ENCODE measurements at places on chromosomes 7 and 10.

GRCh38 chr10:14758994-14759664, 15.6 kb downstream of the FAM107B start:
- DNase-seq = no peak

DNA sequence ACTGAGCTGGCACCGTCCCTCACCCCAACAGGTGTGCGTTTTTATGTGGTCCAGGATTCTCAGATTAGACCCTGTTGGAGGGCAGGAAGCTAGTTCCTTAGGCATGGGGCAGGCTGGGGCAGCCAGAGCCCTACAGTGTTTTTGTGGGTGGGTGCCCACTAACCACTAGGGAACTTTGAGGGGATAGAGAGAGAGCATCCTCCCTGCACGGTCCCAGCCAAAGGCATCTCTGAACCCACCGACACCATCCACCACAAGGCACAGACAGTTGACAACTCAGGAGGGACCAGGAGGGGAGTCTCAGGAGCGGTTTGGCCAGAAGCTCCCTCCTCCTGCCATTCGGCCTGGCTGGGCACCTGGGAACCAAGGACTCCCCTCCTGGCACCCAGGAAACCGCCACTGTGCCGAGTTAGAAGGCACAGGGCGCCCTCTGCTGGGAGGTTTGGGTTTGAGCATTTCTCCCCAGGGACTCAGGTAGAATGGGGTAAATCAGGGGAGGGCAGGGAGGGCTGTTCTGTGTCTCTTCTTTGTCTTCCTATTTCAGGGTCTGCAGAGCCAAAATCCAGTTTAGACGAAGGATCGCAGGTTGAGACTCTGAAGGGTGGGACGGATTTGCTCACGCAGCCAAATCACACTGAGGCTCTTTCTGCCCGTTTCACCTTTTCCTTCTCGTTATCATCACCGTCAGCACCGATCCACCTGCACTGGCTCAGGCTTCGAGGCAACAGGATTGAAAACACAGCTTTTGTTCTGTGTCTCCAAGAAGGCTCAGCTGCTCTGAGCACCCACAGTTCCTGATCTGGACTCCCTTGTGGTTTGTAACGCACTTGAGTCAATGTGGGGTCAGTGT, 84.8 kb upstream of the COL13A1 start:
- peak; percentile 45 for DNase-seq

DNA sequence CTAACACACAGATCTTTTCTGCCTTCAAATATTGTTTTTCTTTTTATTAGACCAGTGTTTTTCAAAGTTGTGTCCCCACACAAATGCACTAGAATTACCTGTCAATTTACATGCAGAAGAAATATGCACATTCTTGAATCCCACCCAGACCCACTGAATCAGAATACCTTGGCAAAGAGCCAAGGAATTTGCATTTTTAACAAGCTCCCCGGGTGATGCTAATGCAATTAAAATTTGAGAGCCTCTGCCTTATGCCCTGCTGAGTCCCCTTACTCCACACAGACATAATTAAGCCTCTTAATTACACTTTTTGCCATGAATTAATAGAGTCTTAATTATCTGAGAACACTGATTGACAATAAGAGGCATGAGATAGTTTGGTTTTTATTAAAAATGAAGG, 201.2 kb upstream of the GRB10 start:
- DNase-seq = no peak

GRCh38 chr10:28894146-28894545, 216.8 kb downstream of the BAMBI start:
- DNase-seq = no peak

Data from kidney glomerular epithelial cell (primary cell).